NCI-H2171 (cell line): ENCODE measurements at places on chromosomes 5 and 9.

- DNase-seq: no peak
These were observed 121.6 kb downstream of the TLR4 start for GRCh38 chr9:117825609-117826347.

- no peak for DNase-seq
These were observed 1027.3 kb upstream of the CDH9 start for GRCh38 chr5:28065656-28066055.

- DNase-seq: peak; percentile 30
These were observed 49.9 kb downstream of the SHB start for GRCh38 chr9:38018958-38019602.

DNA sequence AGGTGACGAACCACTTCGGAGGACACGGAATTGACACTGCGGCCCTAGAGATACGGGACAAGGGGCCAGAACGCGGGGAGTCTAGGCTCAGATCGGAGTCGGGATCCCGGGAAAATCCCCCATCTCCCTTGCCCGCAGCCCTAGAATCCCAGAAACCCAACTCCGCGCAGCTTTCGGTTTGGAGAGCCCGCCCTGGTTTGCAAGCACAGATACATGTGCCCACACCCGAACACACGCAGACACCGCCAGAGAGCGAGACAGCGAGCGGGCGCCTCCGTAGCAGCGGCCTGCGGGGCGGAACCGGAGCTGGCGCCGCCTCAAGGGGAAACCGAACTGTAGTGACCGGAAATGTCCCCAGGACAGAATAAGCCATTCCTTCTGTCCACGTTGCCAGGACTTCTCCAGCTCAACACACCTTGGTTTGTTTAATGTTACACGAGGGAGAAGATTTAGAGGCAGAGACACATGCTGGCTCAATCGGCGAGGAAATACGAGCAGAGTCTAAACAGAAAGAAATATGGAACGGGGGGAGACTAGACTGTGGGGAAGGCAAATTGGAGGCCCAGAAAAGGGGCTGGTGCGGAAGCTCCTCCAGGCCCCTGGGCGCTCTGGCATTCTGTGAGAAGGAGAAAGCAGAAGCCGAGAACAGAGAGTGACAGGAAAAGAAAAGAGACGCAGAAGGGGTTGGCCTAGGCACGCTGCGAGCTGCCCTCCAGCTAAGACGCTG is 2.9 kb upstream of the PAX5 start:
- DNase-seq: no peak

- DNase-seq: no peak
These were observed 169.2 kb downstream of the SAXO1 start for GRCh38 chr9:18863791-18864190.

GRCh38 chr5:119864286-119864685 is 234.9 kb downstream of the FAM170A start:
- DNase-seq: no peak

DNA sequence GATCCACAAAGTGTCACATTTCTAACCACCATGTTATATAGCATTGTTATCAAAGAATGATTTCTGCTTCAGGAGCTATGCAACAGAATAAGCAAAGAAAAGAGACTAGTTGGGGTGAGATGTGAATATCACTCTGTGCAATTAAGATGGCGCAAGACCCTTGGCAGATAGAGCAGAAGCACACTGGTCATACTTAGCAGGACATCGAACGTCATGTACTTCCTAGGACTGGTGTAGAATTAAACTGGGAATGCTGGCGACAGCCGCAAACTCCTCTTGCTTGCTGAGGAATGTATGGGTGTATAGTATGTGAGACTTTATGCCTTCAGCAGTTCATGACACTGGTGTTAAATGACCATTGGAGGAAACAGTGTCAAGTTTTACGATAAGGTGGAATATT is 207.0 kb downstream of the LRRC70 start:
- DNase-seq: no peak

DNA sequence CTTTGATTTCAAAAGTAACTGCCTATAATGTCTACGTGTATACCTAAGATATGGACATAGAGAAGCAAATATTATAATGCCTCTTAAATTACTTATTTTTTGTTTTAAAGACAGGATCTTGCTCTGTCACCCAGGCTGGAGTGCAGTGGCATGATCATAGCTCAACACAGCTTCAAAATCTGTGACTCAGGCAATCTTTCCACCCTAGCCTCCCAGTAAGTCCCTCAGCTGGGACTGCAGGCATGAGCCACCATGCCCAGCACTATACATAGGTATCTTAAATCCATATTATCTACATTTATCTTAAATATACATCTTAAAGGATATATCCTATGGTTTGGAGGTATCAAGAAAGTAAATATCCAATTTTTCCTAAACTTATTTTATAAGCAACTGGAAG is 261.2 kb downstream of the ARL15 start:
- no peak for DNase-seq

- no peak for DNase-seq
These were observed 5.4 kb upstream of the PITX1 start for GRCh38 chr5:135039271-135040033.

DNA sequence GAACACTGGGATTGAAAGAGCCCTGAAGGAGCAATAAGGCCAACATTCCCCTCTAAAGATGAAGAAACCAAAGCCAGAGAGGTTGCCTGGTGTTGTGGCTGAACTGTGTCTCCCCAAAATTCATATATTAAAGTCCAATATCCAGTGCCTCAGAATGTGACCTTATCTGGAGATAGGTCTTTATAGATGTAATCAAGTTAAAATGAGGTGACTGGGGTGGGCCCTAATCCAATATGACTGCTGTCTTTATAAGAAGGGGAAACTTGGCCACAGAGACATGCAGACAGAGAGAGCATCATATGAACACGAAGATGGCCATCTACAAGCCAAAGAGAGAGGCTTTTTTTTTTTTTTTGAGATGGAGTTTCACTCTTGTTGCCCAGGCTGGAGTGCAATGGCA is 66.9 kb upstream of the PLPP1 start:
- DNase-seq: no peak

DNA sequence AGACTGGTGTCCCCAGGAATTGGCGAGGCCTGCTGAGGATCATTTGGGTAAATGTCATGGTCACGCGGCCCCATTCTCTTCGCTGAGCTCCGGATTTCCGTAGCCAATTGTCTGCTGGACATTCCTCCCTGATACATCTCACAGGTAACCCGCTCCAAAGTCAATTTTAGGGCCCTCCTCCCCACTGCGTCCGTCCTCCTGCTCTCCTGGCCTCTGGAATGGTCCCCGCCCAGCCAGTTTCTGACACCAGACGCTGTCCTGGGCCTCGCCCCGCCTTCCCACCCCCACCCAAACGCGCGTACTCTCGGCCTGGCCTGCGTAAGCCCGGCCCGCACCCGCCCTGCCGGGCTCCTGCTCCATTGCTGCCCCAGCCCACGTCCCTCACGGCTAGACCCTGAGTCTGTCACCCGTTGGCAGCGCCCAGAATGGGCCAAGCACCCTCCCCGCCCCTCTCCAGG is 202.0 kb downstream of the AUH start:
- no peak for DNase-seq

DNA sequence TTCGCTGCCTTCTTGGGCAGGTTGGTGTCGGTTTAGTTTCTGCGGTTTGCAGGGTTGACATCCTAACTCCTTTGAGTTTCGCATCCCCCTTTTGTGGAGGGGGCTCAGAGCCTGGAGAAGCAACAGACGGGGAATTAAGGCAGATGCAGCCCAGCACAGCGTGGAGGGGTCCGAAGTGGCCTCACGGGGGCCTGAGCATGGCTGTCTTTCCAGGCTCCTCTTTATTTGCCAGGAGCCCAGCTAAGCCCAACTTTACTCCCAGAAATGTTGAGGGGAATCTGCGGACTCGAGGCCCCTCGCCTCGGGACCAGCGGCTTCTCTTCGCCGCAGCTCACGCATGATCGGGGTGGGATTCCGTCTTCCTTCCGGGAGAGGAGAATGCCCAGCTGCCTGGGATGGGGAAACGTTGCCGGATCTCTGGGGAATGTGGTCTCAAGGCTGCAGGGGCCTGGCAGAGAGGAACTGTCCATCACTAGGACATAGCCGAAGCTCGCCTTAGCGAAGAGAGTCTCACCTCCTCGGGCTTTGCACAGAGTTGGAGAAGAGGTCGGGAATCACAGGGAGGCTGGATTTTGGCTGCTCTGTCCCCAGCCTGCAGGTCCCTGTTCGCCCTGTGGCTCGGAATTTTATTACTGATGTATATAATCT is 1.3 kb downstream of the RAI14 start:
- no peak for DNase-seq

GRCh38 chr5:82799361-82800077 is 277.7 kb downstream of the TMEM167A start:
- no peak for DNase-seq

- DNase-seq: no peak
These were observed 82.6 kb downstream of the PBX3 start for GRCh38 chr9:125829743-125830142.

GRCh38 chr9:1267581-1267980 is 217.4 kb downstream of the DMRT2 start:
- no peak for DNase-seq

DNA sequence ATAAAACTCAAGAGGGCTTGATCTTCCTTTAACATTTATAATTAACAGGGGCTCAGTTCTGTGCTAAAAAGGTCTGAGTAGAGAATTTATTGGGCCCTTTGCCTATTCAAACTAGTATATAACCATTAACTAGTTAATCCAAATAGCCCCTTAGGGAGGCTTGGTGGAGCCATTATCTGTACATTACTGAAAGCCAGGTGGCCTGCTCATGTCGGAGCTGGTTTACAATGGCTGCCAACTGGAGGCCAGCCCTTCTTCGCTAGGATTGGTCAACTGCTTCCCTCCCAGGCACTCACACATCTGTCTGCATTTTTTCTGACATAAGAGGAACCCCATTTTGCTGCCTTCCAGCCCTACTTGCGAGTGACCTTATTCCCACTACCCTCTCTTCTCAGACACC is 30.4 kb upstream of the NDFIP1 start:
- no peak for DNase-seq
